ENCODE measurements at places on chromosomes 3 and 15. TPM values are rescaled to one million over a fixed set of nuclear protein-coding genes. Genes with fewer than 3 reads are reported as not detected.

LRRC49 gene
- 4.9 TPM for total RNA-seq

CLSTN2 gene
- total RNA-seq = 63.7 TPM

C2CD4B gene
- total RNA-seq = not detected

FILIP1L gene
- total RNA-seq = 122 TPM

WWTR1 gene
- total RNA-seq = 111 TPM

RAB8B gene
- total RNA-seq = 34.8 TPM

C3orf85 gene
- total RNA-seq = not detected

SCN5A gene
- 0.21 TPM for total RNA-seq

C3orf20 gene
- total RNA-seq = not detected

NRROS gene
- total RNA-seq = 0.50 TPM

MED12L gene
- total RNA-seq = 2.4 TPM

CASR gene
- not detected for total RNA-seq

MYH15 gene
- total RNA-seq = 0.05 TPM

RAB6B gene
- 29.6 TPM for total RNA-seq

C3orf49 gene
- not detected for total RNA-seq
